ENCODE measurements at places on chromosomes 16 and 17.

DNA sequence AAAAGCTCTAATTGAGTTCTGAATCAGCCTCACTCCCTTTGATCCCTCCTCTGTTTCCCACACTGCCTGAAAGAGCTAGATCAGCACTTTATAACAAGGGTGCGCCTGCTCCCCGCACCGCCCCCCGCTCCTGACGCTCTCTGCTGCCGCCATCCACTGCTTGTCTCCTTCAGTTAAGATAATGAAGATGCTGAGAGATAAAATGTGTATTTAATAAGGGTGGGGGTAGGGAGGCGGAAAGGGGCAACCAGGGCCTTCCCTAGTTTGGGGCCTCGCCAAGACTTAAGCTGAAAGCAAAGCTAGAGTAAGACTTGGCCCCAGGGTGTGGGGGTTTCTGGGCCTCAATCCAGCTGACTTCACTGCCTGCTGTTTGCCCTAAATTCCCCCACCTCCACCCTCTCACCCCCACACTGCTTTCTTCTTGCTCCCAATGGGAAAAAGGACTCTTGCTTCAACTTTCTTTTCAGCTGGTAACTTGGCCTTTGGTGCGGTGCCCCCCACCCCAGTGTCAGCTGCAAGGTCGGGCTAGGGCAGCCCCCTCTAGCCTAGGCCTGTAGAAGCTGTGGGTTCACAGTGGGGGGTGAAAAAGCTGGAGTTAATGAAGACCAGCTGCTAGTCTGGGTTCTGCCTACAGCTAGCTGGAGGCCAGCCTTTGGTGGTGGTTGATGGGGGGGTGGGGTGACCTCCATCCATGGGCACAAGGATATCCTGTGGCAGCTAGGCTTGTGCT, 1.8 kb upstream of the RARA start:
- no peak for DNase-seq

DNA sequence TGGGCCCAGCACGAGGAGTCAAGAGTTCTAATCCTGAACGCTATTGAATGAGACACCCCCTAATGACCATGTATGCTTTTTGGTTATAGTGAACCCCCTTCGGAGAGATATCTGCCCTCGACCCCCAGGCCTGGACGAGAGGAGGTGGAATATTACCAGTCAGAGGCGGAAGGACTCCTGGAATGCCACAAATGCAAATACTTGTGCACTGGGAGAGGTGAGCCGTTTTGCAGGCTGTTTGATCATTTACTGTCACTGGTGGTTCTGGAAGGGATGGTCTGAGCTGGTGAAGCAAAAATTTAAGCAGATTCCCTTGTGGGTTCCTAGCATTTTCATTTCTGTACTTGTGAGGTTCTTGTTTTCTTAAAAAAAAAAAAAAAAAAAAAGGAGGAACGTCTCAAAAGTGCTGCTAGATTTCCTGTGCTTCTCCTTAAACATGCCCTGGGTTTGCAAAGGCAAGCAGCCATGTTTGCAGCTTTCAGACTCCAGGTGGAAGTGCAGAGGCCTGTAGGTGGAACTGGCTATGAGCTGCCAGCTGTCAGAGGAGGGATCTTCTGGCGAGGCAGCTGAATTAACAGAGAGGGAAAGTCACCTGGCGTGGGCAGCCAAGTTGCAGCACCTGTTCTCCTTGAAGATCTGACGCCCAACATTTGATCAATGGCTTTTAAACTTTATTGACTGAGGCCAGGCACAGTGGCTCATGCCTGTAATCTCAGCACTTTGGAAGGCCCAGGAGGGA, 3.5 kb downstream of the MARVELD3 start:
- no peak for DNase-seq

GRCh38 chr17:7056386-7056785, 12.5 kb upstream of the SLC16A11 start:
- no peak for DNase-seq

DNA sequence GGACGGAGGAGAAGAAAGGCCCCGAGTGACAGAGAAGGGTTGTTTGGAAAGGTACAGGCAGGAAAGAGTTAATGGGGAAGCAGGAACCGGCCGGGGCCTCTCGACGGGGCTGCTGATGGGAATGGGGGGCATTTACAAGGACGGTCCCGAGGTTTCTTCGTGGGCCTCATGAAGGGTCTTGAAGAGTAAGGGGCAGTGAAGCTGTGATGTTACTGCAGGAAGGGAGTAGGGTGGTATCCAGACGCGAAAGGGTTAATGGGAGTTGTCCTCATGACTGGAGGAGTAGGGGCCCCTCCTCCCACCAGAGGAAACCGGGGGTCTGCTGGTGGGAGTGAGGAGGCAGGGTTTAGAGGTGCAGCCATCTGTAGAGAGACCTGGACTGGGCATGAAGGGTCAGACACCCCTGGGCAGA, 481 bp downstream of the PDK2 start:
- DNase-seq = no peak

DNA sequence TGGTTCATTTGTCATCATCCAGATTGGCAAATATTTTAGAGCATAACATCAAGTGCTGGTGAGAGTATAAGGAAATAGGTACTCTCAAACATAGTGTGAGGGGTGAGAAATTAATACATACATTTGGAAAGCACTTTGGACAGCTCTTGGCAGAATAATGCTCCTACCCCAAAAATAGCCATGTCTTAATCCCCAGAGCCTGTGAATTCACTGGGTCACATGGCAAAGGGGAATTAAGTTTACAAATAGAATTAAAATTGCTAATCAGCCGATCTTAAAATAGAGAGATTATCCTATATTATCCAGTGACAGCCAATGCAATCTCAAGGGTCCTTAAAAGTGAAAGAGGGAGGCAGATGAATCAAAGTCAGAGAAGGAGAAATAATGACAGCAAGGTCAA, 38.8 kb upstream of the ANKFN1 start:
- no peak for DNase-seq

DNA sequence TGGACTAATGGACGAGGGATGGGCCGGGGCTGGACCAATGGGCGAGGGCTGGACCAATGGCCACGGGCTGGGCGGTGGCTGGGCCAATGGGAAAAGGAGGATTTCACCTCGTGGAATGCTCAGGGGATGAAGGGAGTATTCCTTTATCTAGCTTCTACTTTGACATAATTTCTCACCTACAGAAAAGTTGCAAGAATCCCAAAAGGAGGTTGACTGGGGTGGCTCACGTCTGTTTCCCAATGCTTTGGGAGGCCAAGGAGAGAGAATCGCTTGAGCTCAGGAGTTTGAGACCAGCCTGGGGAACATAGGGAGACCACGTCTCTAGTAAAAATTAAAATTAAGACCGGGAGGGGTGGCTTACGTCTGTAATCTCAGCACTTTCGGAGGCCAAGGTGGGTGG, 5.7 kb upstream of the FLYWCH1 start:
- DNase-seq = no peak

GRCh38 chr16:9188721-9189120, 97.3 kb downstream of the HAPSTR1 start:
- no peak for DNase-seq

DNA sequence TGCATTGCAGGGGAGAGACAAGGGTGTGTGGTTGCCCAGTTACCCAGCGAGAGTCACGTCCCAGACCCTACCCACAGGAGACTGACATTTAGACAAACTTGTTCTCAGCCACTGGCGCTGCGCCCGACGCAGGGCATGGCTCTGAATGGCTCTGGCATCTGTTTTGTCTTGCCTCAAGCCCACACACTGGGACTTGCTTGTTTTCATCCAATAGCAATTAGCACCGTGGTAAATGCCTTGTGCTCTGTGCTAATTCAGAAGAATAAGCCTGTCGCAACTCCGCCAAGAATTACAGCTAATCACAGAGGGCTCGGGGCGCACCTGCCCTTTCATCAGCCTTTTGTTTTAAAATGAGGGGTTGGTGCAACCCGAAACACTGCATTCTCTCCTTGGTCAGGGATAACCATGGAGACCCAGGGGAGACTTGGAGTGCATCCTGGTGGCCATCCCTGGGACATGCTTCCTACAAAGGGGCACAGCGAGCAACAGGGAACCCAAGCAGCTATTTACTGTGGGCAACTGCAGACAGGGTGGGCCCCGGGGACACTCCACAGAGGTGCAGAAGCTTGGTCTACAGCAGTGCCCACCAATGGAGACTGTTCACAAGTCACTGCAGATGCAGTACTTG, 220.6 kb upstream of the ZFHX3 start:
- DNase-seq = no peak

GRCh38 chr17:14295676-14296075, 5.2 kb upstream of the HS3ST3B1 start:
- no peak for DNase-seq

- no peak for DNase-seq
Measured at GRCh38 chr17:2751491-2751890, 2.0 kb upstream of the CCDC92B start.

GRCh38 chr17:32859857-32860525, 16.9 kb downstream of the MYO1D start:
- no peak for DNase-seq

- DNase-seq = no peak
Measured at GRCh38 chr16:67154578-67155294, 3.9 kb upstream of the B3GNT9 start.

- DNase-seq = no peak
Measured at GRCh38 chr16:77617996-77618395, 104.3 kb upstream of the NUDT7 start.

DNA sequence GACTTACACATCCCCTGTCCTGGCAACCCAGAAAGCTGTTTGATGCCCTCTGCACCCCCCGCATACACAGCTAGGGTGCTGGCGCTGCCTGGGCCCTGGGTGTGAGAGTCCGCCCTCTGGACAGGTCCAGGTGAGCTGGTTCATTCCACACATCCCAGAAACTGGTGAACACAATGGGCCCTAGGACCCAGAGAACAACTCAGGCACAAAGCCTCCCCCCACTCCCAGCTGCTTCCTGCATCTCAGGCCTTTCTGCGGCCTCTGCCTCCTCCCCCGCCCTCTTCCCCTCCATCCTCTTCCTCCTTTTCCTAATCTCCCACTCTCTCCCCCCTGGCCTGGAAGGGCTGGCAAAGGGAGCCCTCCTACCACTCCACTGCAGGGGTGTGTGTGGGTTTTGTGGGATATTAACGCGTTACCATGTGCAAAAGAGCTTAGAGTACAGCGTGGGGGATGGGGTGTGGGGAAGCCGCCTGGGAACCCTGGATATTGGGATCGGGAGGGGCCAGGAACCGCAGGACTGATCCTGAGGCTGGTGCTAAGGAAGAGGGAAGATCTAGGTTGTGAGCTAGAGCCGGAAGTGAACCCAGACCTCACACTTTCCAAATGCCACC, 1.6 kb upstream of the PPP1R9B start:
- DNase-seq = no peak

DNA sequence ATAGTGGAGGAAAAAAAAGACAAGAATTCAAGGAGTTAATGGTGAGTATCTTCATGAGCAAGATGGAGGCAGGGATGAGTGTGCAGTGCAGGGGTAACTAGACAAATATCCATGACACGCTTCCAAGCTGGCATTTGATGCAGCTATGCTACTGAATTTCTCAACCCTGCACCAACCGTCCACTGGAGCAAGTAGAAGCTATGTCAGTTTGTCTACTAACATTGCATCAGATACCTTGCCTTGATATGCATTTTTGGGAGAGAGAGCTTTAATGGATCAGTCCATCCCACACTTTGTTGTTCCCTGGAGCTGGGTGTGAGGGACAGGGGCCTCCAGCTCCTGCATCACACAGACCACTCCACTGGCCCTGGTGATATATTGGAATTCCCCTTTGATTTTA, 16.4 kb downstream of the CCL11 start:
- no peak for DNase-seq

- no peak for DNase-seq
Measured at GRCh38 chr16:51473091-51473490, 322.0 kb upstream of the SALL1 start.

Measured in activated CD8-positive, alpha-beta memory T cell treated with anti-CD3 and anti-CD28 coated beads for 48 hours (primary cell).